ENCODE measurements at places on chromosomes 5 and 9.
A peak's percentile ranks its signal among the peaks of the same experiment; 100 is the strongest.

DNA sequence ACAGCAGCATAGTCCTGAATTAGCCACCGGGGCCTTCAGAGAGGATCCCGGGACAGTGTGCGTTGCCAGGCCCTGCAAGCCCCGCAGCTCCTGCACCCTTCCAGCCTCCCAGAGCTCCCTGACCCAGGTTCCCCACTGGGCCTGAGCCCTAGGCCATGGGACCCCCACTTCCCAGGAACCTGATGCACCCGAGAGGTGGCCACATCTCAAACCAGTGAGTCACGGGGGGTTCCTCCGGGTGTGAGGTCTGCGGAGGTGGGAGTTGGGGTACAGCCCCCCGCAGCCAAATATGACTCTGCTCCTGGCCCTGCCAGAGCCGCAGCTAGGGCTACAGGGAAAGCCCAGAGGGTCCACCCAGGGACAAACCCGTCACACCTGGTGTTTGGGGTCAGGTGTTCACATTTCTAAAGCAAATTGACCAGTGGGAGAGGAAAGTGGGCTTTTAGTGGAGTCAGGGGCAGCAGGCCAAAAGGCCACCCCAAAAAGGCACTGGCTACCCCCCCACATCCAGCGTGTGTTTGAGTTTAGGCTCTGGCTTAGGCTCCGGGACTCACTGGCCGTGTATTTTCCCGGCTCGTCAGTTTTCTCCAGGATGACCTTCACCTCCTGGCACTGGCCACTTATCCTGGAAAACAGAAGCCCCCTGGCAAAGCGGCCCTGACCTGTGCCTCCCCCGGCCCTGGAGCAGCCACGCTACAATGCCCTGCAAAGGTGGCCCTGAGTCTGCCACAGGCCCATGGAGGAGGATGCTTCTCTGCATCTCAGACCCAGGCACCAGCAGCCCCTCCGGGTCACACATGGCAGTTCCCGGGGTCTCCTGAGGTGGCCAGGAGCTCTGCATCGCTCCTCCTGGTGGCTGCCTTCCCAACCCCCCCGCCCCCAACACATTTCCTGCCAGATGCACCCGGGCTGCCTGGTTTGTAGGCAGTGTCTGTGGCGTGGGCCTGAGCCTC, 17.4 kb upstream of the OBP2B start:
- no peak for DNase-seq

DNA sequence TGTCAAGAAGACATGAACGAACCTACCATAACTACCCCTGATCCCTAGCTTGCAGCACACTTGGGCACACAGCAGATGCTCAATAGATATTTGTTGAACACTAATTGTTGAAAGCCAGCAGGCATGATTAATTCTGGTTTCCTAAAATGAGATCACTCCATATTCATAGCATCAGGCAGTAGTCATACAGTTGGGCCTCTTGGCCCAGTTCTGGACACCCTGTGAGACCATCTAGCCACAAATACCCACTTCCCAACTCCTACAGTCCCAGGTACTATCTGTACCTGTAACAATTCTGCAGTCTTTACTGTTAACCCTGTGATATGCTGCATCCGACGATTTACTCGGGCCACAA, 24.2 kb downstream of the P4HA2 start:
- no peak for DNase-seq

DNA sequence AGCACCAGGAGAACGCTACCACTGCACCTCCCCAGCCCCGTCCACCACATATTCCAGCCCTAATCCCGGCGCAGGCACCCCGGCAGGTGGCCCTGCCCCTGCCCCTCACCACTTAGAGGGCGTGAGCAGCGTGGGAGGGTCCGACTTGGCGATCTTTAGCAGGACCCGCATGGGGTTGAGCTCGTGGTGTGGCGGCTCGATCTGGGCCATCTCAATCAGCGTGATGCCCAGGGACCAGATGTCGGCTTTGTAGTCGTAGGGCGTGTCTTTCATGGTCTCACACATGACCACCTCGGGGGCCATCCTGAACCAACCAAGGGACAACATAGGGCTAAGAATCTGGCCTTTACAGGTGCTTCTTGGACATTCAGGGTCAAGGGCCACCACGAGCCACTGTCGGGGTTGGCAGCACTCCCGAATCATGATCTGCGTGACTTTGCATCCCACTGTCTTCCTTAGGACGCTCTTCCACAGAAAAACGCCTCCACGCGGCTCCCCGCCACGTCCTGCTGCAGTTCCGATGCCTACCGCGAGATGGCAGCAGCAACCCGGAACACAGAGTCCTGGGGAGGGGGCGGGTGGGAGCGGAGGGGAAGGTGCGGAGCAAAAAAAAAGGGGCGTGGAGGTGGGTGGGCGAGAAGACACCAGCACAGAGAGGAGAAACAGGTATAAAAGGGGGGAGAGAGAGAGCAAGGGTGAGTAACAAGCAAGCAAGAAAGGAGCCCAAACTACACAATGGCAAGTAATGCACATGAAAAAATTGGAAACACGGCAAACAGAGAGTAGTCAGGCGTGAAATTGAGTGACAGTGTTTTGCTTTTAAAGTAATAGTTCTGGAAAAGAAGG, 81.3 kb downstream of the STK10 start:
- DNase-seq: peak; percentile 56

GRCh38 chr5:90747693-90748092, 189.1 kb downstream of the ADGRV1 start:
- DNase-seq: peak; percentile 11

Data from left kidney (tissue), 8 donors.